ENCODE measurements at places on chromosomes 3 and 15. TPM values are rescaled to one million over a fixed set of nuclear protein-coding genes. Genes with fewer than 3 reads are reported as not detected.

- peak overlapping the region; percentile 90 for H3K27ac ChIP-seq
- H3K27me3 ChIP-seq = no peaks in the 10 kb centered on the region
- H3K36me3 ChIP-seq = no peaks in the 10 kb centered on the region
- H3K4me3 ChIP-seq = no peak overlapping the region
Observed at GRCh38 chr3:46934072-46934471, 42.5 kb downstream of the CCDC12 start.

DNA sequence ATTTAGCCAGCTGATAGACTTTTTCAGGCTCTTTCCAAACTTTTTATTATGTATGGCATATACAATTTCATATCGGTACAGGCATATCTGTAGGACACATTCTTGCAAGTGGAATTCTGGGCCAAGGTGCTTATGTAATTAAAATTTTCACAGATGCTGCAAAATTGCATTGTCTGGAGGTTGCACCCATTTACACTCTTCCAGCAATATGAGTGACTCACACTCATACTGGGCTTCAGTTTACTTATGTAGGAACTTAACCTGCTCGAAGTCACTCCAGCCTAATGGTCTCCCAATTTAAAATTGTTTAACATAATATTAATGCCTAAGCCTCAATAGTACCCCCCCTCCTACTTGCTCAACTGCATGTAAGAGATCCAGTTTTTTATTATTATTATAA, 11.2 kb upstream of the SEC62 start:
- no peaks in the 10 kb centered on the region for H3K4me1 ChIP-seq
- H3K27ac ChIP-seq = no peak overlapping the region
- H3K36me3 ChIP-seq = no peaks in the 10 kb centered on the region
- H3K4me3 ChIP-seq = no peak overlapping the region

- H3K4me1 ChIP-seq = peaks cover 8% of the 10 kb centered on the region
- H3K27me3 ChIP-seq = no peaks in the 10 kb centered on the region
Observed at GRCh38 chr3:45545476-45545875, 49.1 kb upstream of the LIMD1 start.

TNFSF10 gene
- total RNA-seq = 41.5 TPM
